ENCODE measurements at places on chromosomes 1 and 21.

GRCh38 chr1:26724118-26724517 is 28.3 kb downstream of the ARID1A start:
- DNase-seq, result no peak

DNA sequence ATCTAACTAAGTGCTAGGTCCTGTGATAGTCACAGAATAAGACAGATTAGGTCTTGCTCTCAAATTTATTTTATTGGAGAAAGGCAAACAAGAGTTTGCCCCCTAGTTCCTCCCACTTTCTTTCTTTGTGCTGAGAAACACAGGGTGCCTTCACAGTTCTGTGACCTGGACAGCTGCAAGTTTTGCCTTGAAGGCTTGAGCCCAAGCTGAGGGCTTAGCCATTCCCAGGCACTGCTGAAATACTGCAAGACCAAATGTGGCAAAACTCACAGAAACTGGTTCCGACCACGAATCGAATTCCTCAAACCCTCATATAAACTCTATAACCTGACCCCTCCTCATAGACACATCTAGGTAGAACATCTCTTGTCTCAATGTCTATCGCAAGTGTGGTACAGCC is 227.9 kb downstream of the RERE start:
- DNase-seq, result no peak

DNA sequence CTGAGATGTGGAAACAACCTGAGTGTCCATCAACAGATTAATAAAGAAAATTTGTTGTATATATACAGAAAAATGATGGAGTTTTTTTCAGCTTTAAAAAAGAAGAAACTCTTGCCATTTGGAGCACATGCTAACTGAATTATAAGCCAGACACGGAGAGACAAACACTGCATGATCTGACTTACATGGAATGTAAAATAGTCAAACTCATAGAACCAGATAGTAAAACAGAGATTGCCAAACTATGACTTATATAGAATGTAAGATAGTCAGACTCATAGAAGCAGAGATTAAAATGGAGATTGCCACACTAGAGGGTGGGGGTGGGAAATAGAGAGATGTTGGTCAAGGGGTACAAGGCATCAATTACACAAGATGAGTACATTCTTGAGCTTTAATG is 1786.6 kb downstream of the PLA2G4A start:
- DNase-seq, result no peak

GRCh38 chr1:154384650-154385489 is 20.3 kb upstream of the IL6R start:
- no peak for DNase-seq

DNA sequence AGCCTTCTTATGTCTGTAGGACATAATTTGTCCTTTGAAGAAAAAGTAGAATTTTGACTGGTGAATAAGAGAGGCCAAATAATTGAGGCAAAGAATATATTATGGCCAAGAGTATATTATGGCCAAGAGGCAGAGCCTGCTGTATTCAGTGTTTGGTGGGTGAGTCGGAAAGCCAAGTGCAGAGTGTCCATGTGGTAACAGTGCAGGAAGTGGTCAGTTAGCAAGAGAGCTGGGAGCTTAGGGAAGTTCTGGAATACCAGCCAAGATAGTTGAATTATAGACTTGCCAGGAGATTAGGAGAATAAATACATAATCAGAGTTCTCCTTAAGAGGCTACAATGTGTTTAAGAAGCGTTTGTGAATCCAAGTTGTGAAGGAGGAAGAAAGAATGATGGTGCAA is 131.5 kb upstream of the LMO4 start:
- no peak for DNase-seq

DNA sequence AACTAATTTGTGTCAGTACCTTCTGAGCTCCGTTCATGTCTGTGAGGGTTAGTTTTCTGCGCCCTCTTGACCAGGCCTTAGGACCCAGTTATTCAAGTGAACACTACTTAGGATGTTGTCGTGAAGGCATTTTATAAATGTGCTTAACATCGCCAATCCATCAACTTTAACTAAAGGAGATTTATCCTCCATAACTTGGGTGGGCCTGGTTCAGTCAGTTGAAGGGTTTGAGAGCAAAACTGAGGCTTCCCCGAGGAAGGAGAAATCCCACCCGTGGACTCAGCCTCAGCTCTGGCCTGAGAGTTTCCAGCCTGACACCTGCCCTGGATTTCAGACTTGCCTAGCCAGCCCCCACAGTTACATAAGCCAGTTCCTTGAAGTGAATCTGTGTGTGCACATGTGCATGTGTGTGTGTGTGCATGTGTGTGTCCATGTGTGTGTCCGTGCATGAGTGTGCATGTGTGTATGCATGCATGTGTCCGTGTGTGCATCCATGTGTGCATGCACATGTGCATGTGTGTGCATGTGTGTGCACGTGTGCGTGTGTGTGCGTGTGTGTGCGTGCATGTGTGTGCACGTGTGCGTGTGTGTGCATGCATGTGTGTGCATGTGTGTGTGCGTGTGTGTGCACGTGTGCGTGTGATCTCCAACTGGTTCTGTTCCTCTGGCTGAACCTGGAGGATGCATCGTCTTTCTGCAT is 62.1 kb upstream of the PDE9A start:
- DNase-seq, result no peak

GRCh38 chr1:26057189-26057588 is 10.2 kb downstream of the TRIM63 start:
- DNase-seq, result no peak

GRCh38 chr1:175840787-175841186 is 97.4 kb upstream of the TNR start:
- DNase-seq, result no peak

GRCh38 chr1:71167505-71167904 is 86.7 kb upstream of the ZRANB2 start:
- DNase-seq, result no peak

DNA sequence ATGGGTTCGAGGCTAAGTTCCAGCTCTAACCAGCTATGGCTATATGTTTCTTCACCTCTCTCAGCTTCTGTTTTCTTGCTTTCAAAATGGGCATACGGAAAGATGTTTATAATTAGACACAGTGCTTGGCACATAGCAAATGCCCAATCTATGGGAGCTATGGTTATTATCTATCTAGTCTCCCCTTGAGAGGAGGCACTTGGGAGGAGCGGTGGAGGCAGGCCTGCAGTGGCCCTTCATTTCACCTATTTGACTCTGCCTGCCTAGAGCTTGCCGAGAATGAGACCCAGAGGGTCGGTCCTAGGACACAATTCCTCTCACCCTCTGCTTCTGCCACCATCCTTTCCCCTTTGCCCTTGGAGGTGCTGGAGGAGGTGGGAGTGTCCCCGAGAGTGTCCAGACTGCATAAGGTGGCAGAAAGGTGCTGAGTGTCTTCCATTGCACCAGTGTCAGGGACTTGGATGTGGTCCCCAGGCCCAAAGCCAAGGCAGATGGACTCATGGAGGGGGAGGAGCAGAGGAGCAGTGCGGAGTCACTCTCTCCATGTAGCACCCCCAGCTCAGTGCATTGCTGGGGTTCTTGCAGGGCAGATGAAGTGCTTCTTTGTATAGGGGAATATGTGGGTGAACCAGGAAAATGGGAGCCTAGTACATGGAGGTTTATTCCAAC is 9.0 kb downstream of the LGR6 start:
- DNase-seq, result no peak

DNA sequence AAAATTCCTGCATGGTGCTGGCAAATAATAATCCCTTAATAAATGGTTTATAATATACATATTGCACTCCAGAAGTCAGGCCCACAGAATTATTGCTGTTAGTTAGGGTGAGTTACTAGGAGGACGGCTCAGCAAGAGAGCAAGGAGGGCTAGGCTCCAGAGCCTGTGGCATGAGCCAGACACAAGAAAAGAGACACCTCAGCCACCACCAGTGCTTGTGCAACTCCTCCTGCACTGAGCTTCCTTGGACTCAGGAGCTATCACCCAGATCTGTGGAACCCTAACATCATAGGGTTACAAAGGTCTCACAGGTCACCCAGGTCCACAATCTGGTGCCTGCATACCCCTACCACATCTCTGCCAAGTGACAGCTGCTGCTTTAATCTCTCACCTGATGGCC is 12.8 kb upstream of the LRRC8D start:
- no peak for DNase-seq

- no peak for DNase-seq
Measured at GRCh38 chr1:155324717-155325602, 4.3 kb downstream of the RUSC1 start.

DNA sequence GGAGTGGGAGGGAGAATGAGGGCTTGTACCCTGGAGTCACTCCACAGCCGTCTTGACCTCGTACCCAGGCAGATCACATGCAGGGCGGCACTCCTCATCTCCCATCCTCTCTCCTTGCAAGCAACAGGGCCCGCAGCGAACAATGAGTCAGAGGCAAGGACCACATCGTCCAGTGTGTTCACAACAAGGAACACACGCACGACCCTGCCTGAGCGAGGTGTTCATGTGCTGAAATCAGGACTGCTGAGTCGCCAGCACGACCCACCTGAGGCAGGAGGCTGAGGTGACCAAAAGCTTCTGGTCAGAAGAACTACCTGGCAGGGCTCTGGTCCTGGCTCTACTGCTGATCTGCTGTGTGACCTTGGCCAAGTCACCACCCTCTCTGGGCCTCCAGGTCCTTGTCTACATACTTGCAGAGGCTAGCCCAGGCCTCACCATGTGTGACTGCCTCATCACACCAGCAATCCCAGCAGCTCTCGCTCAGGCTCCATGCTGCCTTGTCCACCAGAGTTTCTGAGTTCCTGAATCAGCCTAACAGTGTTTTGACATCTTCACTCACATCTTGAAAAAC is 78.0 kb downstream of the SSBP3 start:
- no peak for DNase-seq

GRCh38 chr1:41222496-41222895 is 19.6 kb downstream of the SCMH1 start:
- DNase-seq, result no peak

- DNase-seq, result no peak
Measured at GRCh38 chr1:194533641-194534040, 1347.2 kb upstream of the B3GALT2 start.

DNA sequence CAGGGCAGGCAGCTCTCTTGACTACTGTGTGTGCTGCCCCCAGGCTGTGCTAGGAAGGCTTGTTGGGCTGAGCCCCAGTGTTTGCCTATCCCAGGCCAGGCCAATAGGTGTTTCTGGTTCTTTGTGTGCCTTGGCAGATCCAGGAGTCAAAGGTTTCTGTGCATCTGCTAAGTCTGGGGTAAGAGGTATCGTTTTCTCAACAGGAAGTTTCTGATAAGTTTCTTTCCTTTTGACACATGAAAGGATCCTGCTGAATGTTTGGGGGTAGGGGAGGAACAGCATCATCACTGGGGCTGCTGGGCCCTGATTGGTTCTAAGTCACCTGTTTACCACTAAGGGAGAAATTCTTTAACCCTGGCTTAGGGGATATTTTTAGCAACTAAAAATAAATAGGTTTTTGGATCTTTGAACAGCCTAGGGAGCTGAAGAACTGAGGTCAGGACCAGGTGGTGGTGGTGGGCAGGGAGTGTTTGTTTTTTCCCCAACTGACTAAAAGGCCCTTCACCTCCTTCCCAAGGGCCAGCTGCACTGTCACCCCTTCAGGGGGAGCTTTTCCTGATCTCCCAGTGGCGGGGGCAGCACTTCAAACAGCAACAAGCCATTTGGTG is 85.1 kb downstream of the KCNN3 start:
- DNase-seq, result peak; percentile 29

DNA sequence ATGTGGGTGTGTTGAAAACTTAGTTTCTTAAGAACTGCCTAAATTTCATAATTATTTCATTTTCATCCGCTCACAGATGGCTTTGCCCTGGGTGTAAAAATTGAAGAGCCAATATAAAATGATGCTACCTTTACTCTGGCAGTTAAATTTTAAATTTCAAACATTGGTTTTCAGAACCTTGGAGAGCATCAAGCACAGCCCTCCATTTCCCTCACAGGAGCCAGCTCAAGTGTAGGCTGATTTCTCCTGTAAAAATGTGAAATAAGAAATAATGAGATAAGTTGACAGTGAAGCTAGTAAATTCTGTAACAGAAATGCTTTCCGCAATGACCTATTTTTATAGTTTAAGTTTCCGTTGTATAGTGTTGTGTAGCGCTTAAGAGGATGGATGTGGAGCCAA is 53.9 kb upstream of the AKT3 start:
- DNase-seq, result no peak
